Calu3 (cell line): ENCODE measurements at places on chromosomes 6 and 20. TPM values are rescaled to one million over a fixed set of nuclear protein-coding genes. Genes with fewer than 3 reads are reported as not detected.

Gene PROKR2
- not detected in 2 replicates for total RNA-seq

Gene ANGPT4
- total RNA-seq = not detected in 2 replicates

Gene FRK
- total RNA-seq = 21.1 and 21.2 TPM in 2 replicates

Gene LRRC73
- total RNA-seq = 0.47 and 0.50 TPM in 2 replicates

Gene CALHM5
- total RNA-seq = 0.05 TPM in 1 of 2 replicates, not detected in the other

- H3K36me3 ChIP-seq = no peaks in the 10 kb centered on the region
- no peak overlapping the region for H3K27ac ChIP-seq
- DNase-seq = no peak
- no peak overlapping the region for H3K4me3 ChIP-seq
- H3K4me1 ChIP-seq = peaks cover 17% of the 10 kb centered on the region
Measured at GRCh38 chr6:34485321-34486060, 19.6 kb downstream of the PACSIN1 start.

DNA sequence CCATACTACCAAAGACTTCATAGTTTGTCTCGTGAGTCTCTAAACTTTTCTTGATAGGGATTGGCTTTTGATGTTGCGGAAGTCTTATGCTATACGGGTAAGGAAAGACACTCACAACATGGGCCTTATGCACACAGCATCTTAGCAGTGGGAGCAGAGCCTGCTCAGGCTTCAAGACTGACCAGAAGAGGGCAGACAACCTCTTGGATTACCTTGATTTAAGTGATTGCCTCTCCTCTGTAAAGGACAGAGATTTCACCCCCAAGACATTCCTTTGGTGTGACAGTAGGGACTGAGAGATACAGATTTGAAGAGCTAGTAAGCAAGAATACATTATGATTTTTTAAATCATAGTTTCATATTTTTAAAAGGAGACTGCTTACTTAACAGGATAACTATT is 71.0 kb upstream of the SAMD3 start:
- no peaks in the 10 kb centered on the region for H3K36me3 ChIP-seq
- no peaks in the 10 kb centered on the region for H3K4me1 ChIP-seq
- H3K4me3 ChIP-seq = no peak overlapping the region
- peaks cover 24% of the 10 kb centered on the region for H3K27me3 ChIP-seq
- peak; percentile 40 for DNase-seq
- no peak overlapping the region for H3K27ac ChIP-seq

GRCh38 chr6:96466147-96466863 is 55.3 kb upstream of the UFL1 start:
- H3K36me3 ChIP-seq = no peaks in the 10 kb centered on the region
- no peak overlapping the region for H3K27ac ChIP-seq
- H3K27me3 ChIP-seq = no peaks in the 10 kb centered on the region
- no peak overlapping the region for H3K4me3 ChIP-seq
- DNase-seq = no peak
- no peaks in the 10 kb centered on the region for H3K4me1 ChIP-seq

DNA sequence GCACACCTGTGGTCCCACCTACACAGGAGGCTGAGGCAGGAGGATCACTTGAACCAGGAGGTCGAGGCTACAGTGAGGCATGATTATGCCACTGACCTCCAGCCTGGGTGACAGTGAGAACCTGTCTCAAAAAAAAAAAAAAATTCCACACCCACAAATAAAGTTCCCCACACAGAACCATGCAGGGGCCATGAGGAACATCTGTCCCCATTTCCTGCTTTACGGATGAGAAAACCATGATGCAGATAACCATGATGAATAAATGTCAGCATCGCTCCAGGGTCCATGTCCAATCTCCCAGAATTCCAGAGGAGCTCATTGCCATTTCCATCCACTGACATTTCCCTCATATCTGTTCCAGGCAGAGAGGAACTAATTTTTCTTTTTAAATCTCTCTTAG is 16.9 kb upstream of the AGPAT4 start:
- no peaks in the 10 kb centered on the region for H3K27me3 ChIP-seq
- DNase-seq = no peak
- no peak overlapping the region for H3K27ac ChIP-seq
- H3K36me3 ChIP-seq = no peaks in the 10 kb centered on the region

DNA sequence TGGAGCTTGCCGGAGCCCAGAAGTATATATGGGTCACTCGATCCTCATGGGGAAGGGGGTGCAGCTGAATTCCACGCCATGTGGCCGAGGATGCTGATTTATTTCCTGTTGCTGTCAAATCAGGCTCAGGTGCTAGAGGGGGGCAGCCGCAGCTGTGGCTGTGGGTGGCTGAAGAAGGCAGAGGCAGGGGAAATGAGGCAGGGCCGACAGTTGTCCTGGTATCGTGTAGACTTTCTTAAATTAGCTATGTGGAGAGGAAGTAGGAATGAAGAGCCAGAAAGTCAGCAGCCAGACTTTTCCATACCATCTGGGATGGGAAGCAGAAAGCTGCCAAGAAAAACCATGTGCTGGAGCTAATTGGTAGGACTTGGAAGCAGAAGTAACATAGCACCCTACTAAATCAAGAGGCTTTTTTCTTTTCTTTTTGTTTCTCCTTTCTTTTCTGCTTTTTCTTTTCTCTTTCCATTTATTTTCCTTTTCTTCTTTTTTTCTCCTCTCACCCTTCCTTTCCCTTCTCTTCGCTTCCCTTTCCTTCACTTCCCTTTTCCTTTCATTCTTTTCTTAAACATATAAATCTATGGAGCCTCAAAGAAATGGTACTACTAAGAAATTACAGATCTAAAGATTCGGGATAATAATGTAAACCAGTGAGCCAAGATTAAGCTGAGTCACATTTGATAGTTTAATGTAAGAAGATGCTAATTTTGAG is 90.6 kb upstream of the CD83 start:
- H3K36me3 ChIP-seq = no peaks in the 10 kb centered on the region
- no peak overlapping the region for H3K4me3 ChIP-seq
- H3K27ac ChIP-seq = no peak overlapping the region
- H3K4me1 ChIP-seq = peaks cover 7% of the 10 kb centered on the region
- no peak for DNase-seq

- DNase-seq = peak; percentile 100
- no peaks in the 10 kb centered on the region for H3K27me3 ChIP-seq
- H3K36me3 ChIP-seq = peaks cover 36% of the 10 kb centered on the region
- peaks cover 33% of the 10 kb centered on the region for H3K4me1 ChIP-seq
Measured at GRCh38 chr20:51766994-51767866, 960 bp downstream of the ATP9A start.

DNA sequence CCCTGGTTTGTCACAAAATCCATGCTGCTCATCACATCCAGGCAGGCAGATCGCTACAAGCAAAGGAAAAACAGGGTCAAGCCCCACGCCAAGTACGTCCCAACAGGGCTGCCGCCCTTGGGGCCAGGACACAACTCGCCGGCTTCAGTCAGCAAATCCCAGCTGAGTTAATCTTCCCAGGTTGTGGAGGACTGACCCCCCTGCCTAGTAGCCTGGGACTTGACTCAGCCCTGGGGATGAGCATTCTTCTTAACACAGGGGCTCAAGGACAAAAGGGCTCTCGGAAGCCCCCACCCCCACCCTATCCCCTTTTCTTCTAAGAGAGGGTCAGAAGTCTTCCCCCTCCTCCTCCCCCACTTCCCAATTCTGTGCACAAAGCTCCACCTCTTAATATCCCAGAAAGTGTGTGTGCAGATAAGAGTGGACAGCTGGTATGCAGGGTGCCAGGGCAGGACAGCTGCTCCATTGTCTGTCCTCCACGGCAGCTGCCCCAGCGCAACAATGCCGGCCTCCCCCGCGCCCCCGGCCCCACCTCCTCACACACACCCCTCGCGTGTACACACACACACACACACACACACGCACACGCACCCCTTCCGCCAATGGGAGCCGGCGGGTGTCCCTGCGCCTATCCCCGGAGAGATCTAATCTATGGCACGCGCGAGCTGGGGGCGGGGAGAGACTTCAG is 4.5 kb downstream of the DLL1 start:
- H3K4me1 ChIP-seq = peaks cover 7% of the 10 kb centered on the region
- H3K4me3 ChIP-seq = no peak overlapping the region
- no peak overlapping the region for H3K27ac ChIP-seq

DNA sequence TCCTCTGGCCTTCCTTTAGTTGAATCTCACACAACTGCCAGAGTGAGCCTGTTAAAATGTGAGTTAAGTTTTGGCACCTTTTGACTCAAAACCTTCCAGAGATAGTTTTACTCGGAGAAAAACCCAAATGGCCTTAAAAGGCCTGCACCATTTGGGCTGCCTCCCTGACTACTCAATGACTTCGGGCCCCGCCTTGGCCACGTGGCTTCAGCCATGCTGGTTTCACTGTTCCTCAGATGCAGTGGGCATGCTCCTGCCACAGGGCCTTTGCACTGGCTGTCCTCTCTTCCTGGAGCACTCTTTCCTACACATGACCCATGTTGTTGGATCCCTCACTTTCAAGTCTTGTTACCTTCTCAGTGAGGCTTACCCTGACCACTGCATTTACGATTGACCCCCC is 18.3 kb downstream of the VEGFA start:
- DNase-seq = no peak
- H3K27ac ChIP-seq = peak overlapping the region; percentile 16
- peaks cover 23% of the 10 kb centered on the region for H3K4me1 ChIP-seq
- H3K36me3 ChIP-seq = peaks cover 55% of the 10 kb centered on the region

GRCh38 chr20:61719691-61720347 is 345.9 kb downstream of the TAF4 start:
- H3K27ac ChIP-seq = no peak overlapping the region
- H3K4me1 ChIP-seq = no peaks in the 10 kb centered on the region
- peaks cover 60% of the 10 kb centered on the region for H3K27me3 ChIP-seq
- no peaks in the 10 kb centered on the region for H3K36me3 ChIP-seq
- no peak overlapping the region for H3K4me3 ChIP-seq
- DNase-seq = no peak

DNA sequence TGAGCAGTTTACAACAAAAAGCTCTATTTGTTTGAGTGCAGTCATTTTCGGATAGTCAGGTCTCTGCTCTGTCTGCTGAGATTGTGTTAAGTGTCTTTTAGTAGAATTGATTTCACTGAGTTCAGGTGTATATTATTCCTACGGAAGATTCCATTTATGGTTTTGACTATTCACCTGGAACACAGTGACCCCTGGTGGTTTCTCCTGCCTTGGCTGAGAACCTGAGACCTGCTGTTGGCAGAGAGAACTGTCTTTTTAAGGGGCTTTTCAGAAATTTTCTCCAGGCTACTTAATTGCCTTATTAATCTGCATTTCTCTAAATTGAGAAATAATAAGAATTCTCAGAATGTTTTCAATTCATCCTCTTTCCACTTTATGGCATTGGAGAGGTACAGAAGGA is 508.0 kb downstream of the TBC1D32 start:
- peak; percentile 73 for DNase-seq
- H3K27me3 ChIP-seq = no peaks in the 10 kb centered on the region
- no peaks in the 10 kb centered on the region for H3K36me3 ChIP-seq

GRCh38 chr6:36926708-36927513 is 27.6 kb upstream of the PI16 start:
- no peak overlapping the region for H3K4me3 ChIP-seq
- no peaks in the 10 kb centered on the region for H3K27me3 ChIP-seq
- DNase-seq = no peak
- H3K36me3 ChIP-seq = peaks cover 12% of the 10 kb centered on the region

DNA sequence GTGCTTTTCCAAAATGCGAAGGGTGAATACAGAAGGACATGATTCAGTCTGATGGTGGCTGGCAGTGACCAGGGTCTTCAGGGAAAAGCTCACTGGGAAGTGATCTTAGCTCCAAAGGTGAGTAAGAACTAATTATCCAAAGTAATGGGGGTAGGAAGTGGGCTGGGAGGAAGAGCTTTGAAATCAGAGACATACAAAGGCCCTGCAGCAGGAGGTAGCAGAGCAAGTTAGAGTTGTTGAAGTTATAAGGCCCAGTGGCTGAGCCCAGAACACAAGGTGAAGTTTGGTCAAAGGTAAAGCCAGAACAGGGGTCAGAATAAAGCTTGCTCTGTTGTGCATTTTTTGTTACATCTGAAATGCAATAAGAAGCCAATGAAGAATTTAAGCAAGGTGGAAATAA is 81.2 kb downstream of the PLCB1 start:
- no peak for DNase-seq
- H3K27me3 ChIP-seq = peaks cover 18% of the 10 kb centered on the region
- H3K27ac ChIP-seq = no peak overlapping the region

- no peaks in the 10 kb centered on the region for H3K27me3 ChIP-seq
- H3K4me1 ChIP-seq = peaks cover 92% of the 10 kb centered on the region
- H3K36me3 ChIP-seq = no peaks in the 10 kb centered on the region
- DNase-seq = no peak
- H3K4me3 ChIP-seq = no peak overlapping the region
Measured at GRCh38 chr6:52333840-52334200, 28.1 kb upstream of the PAQR8 start.

DNA sequence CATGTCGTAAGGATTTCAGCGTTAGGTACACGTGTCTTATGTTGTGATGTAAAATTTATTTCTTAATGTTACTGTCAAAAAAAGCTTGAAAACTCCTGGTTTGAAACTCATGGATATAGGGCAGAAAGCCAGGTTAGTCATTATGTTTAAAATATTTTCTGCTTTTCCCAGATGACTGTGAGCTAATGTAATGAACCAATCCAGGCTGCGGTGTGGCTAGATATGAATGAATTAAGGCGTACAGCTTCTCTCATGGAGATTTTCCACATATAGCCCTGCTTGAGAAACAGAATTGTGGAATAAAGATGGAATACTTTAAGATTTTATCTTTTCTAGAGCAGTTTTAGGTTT is 80.3 kb upstream of the STMND1 start:
- H3K27ac ChIP-seq = no peak overlapping the region
- H3K4me3 ChIP-seq = no peak overlapping the region
- no peaks in the 10 kb centered on the region for H3K27me3 ChIP-seq
- DNase-seq = no peak
- no peaks in the 10 kb centered on the region for H3K36me3 ChIP-seq

GRCh38 chr6:114169763-114170162 is 173.1 kb downstream of the HS3ST5 start:
- no peak overlapping the region for H3K27ac ChIP-seq
- no peaks in the 10 kb centered on the region for H3K36me3 ChIP-seq
- H3K4me3 ChIP-seq = no peak overlapping the region
- H3K27me3 ChIP-seq = no peaks in the 10 kb centered on the region
- peaks cover 9% of the 10 kb centered on the region for H3K4me1 ChIP-seq

DNA sequence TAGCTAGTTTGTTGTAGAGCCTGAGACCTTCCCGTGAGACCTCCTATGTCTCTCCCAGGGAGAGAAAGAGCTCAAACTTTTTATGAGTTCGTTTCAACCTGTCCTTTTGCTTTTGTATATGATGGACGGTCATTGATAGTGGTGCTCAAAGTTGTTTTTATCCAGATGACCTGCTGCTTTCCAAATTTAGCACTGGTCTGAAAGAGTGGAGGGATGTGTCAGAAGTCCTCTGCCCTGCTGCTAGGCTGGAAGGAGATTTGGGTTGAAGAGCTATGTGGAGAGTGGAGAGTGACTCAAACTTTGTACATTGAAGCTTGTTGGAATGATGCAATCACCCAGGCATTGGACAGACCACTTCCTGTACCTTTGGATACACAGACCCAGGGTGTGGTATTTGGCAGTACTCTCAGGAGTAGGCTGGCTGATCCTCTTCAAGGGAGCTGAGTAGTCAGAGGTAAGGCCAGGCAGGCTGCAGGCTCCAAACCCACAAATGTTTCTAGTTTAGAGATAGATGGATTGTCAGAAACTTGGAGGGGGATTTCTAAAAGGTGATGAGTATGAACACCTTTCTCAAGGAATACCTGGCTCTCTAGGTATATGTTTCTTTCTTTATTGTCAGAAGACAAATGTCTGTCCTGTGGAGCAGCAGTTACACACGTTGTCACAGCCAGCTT is 49.4 kb upstream of the RREB1 start:
- H3K4me1 ChIP-seq = peaks cover 28% of the 10 kb centered on the region
- H3K4me3 ChIP-seq = peak overlapping the region; percentile 14
- no peaks in the 10 kb centered on the region for H3K27me3 ChIP-seq
- peak overlapping the region; percentile 90 for H3K27ac ChIP-seq
- H3K36me3 ChIP-seq = no peaks in the 10 kb centered on the region

GRCh38 chr6:63509652-63510352 is 62.5 kb upstream of the LOC128125822 start:
- no peaks in the 10 kb centered on the region for H3K27me3 ChIP-seq
- H3K36me3 ChIP-seq = no peaks in the 10 kb centered on the region
- H3K4me1 ChIP-seq = peaks cover 28% of the 10 kb centered on the region
